ENCODE measurements at places on chromosomes 7 and 10.

DNA sequence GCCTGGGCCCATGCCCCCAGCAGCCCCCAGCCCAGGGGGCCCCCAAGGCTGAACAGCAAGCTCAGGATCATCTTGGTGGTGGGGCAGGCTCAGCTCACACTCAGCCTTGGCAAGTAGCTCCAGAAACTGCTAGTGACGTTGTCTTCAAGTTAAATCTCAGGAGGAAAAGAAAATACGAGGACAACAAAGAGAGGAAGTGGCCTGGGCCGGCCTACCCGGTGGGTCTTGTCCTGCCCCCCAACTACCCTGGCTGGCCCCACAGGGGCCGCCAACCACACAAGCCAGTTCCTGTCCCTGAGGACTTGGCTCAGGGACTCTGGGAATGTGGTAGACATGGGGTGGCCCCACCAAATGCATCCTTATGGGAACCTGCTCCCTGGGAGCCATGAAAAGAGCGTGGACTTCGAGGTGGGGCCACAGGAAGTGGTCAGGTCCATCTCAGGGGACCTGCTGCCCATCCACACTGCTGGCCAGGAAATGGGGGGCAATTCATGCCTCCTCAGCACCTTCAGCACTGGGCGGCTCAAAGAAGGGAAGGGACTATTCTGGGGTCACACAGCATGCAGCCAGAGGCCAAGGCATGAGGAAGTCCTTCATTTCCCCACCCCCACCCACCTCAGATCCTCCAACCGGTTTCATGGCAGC lies at the start of gene MMRN2:
Gene MMRN2, minus strand, starts transcription at position 145 of the 645 bp plus-strand sequence. Its CDS starts 74 bp downstream, at position 71.
- DNase-seq, result no peak

GRCh38 chr10:70380350-70381135 lies 1.9 kb downstream of the LRRC20 start:
- DNase-seq, result peak; percentile 91

DNA sequence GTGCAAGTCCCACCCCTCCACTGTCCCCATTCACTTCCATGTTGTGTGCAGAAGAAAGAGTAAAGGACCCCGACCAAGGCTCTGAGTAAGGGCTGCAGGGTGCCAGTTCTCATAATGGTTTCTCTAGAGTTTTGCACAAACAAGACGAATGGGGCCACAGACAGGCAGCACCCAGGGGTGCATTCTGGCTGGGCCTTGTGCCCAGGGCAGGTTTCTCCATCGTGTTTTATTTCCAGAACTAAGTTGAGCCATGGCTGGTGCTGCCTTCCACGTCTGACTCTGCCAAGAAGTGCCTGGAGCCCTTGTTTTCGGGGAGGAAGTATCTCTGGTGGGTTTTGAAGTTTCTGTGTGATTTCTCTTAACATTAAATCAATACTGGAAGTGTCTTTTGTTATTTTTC lies 95.0 kb upstream of the SDK1 start:
- DNase-seq, result no peak

GRCh38 chr7:135180122-135180521 lies 9.6 kb upstream of the CYREN start:
- no peak for DNase-seq

GRCh38 chr10:118712930-118713634 lies 41.7 kb downstream of the CACUL1 start:
- no peak for DNase-seq

GRCh38 chr7:20959281-20959680 lies 172.6 kb upstream of the SP8 start:
- DNase-seq, result no peak

DNA sequence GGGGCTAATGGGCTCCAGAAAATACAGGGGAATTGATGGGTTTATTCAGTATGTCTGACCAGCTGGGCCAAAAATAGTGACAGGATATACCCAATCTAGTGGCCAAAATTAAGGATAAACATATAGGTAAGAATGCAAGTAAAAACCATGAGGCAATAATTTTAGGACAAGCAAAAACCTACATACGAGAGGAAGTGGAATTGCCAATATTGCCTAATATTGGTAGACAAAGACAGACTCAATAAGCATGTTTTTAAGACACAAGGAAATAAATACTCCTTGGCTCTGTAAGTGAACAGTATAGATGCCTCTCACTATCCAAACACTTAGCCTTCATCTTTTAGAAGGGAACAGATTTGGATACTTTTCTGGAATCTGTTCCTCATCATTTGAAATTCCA lies 51.0 kb downstream of the ATXN7L1 start:
- DNase-seq, result no peak

DNA sequence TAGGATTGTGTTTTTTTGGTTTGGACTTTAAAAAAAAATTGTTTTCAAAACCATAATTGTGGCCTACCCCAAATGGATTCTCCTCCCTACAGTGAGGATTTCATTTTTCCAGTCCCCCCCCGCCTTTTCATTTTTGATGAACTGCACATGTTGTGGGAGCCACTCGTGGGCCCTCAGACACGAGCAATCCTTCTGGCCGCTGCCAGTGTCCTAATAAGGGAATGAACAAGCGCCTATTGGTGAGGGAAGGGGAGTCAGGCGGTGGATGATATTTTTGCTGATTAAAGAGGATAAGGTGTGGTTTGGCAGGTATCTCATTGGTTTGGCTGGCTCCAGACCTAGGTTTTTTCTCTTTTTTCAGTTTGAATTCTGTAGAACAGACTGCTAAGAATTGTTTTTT lies 78.7 kb upstream of the AGBL3 start:
- DNase-seq, result no peak

GRCh38 chr10:29377333-29377961 lies 88.6 kb downstream of the LYZL1 start:
- DNase-seq, result peak; percentile 53

DNA sequence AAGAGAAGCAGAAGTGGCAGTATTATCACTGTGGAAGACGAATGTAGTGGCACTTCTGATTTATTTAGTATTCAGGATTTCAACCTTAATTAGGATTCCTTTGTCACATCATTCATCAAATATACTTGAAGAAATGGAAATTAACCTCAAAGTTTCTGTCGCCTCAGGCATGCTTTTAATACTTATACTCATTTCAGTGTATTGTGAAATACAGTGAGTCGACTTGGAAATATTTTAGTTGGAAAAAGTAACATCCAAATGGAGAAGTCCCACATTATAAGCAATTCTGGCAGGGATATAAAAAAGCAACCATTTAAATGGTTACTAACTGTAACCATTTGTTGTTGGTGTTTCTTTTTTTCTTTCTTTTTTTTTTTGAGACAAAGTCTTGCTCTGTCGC lies 648.8 kb downstream of the ARL4A start:
- no peak for DNase-seq

DNA sequence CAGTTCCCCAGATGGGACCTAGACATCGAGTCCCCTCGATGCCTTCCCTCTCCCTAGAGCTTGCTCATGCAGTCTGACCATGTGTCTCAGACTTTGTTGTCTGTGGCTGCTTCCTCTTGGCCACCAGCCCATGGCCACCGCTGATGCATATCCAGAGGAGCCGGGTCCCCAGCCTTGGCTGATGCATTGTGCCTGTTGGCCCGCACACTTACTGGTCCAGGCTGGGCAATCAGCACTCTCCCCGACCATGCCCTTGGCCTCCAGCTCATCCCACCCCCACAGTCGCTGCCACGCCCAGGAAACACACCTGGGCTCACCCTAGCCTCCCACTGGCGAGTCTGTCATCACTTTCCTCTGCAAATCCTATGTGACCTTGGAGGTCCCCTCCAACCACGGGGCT lies 10.1 kb downstream of the NPC1L1 start:
- DNase-seq, result no peak

- DNase-seq, result no peak
Observed at GRCh38 chr10:89371079-89371478, 6.8 kb upstream of the IFIT1B start.

- no peak for DNase-seq
Observed at GRCh38 chr10:20879136-20879535, 18.0 kb downstream of the NEBL start.

GRCh38 chr7:119482209-119482608 lies 790.8 kb upstream of the KCND2 start:
- DNase-seq, result no peak

- no peak for DNase-seq
Observed at GRCh38 chr7:45155357-45155900, 2.2 kb upstream of the RAMP3 start.

- peak; percentile 36 for DNase-seq
Observed at GRCh38 chr10:70558871-70559810, 43.4 kb downstream of the PRF1 start.

DNA sequence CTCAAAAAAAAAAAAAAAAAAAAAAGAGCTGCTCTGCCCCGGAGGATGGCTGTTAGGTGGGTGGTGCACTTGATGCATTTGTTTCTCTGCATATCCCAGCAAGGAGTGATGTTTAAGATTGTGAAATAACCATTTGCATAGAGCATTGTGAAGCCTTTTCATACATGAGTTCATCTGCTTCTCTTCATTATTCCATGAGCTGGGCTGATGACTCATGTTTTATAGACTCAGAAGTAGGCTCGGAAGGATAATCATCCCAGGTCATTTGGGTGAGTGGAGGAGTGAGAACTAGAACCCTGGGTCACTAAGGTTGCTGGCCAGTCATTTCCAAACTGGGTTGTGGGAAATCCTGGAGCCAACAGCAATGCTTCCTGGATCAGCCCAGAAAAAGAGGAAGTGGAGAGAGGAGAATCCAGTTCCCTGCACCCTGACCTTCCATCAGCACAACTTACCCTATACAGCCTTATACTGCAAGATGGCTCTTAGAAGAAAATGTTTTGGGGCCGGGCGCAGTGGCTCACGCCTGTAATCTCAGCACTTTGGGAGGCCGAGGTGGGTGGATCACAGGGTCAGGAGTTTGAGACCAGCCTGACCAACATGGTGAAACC lies 45.3 kb downstream of the TACC2 start:
- DNase-seq, result no peak

- DNase-seq, result no peak
Observed at GRCh38 chr10:122239578-122240257, 31.4 kb upstream of the BTBD16 start.

DNA sequence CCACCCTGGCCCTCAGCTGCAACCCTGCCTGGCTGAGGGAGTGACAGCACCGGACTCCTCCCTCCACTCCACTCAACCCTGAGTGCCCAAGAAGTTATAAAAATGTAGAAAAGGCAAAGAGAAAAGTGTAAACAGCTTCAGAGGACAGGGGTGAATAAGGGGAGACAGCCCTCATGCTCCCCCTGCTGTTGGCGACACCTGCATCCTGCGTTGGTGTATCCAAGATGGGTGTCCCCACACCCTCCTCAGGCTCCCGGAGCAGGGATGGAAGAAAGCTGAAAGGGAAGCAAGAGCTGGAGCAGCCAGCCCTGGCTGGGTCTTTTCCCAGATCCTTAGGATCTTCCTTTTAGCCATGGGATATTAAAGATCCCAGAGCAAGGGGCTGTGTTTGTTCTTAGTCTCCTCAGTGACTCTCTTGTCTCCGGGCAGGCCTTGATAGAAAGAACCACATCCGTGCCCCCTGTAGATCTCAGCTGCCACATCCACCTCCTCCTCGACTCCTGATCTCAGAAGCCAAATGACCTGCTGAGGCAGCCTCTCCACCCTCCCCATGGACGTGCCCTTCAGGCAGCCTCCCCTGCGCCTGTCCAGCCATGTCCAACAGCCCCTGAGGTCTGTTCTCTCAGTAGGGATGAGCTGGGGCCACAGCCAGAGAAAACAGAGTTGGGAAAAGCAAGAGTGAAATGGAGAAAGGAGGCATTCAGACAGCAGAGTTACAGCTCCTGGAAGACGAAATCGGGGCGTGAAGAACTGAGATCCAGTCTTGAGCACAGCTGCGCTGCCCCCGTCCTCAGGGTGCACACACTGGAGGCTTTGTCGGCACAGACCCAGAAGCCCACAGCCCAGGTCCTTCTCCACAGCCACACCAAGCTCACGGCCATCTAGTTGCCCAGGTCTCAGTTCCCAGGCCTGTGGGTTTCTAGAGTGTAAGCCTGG lies 6.8 kb downstream of the FAM131B start:
- no peak for DNase-seq

DNA sequence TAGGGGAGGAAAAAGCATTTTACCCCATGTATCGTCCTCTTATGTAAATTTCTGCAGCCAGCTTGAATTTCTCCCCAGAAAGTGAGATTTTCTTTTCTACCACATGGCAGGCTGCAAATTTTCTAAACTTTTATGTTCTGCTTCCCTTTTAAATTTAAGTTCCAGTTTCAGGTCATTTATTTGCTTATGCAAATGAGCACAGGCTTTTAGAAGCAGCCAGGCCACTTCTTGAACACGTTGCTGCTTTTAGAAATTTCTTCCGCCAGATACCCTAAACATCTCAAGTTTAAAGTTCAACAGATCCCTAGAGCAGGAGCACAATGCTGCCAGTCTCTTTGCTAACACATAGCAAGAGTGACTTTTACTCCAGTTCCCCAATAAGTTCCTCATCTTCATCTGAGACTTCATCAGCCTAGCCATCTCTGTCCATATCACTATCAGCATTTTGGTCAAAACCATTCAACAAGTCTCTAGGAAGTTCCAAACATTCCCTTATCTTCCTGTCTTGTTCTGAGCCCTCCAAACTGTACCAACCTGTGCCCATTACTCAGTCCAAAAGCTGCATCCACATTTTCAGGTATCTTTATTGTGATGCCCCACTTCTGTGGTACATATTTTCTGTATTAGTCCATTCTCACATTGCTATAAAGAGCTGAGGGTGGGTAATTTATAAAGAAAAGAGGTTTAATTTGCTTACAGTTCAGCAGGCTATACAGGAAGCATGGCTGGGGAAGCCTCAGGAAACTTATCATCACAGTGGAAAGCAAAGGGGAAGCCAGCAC lies 16.3 kb downstream of the EZH2 start:
- no peak for DNase-seq

DNA sequence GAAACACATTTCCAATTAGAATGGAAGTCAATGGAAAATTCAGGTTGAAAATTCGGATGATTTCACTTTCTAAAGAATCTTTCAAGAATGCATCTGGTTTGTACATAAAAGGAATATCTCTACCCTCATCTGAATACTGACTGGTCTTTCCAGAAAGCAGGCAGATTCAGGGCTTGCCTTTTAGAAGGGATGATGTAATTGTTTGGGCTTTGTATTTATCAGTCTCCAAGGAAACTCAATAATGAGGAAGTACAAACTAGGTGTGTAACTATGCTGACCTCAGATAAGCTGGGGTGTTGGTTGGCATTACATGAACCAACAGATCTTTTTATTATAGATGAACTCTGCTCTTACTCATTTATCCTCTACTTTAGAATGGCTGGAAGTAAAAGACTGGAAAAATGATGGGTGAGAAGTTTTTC lies 24.1 kb downstream of the PDLIM1 start:
- DNase-seq, result no peak

GRCh38 chr10:100186253-100187212 lies 704 bp upstream of the ERLIN1 start:
- DNase-seq, result peak; percentile 54

DNA sequence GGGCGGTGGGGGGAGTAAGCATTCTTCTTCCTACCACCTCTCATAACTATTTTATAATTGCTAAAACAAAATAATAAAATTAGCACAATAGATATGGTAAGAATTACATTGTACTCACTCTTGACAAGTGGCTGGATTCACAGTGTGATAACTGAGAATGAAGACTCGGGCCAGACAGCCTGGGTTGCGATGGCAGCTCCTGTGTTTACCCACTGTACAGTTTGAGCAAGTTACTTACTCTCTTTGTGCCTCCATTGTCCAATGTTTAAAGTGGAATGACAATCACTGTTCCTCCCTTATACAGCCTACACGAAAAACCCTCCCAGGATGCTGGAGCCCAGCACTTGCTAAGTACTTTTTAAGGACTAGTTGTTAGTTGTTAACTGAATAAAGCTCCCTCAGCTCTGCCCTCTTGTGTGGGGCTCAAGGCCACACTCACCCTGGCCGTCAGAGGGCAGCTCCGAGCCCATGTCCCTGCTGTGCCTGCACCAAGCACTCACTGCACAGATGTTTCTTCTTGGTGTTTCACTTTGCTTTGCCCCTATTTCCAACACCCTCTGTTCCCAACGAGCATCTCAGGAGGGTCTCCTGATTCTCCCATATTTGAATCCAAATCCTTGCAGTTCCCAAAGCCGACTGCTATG lies 56.4 kb upstream of the NPS start:
- peak; percentile 9 for DNase-seq

Measured in cerebellar cortex (tissue), 1 donor.